Fibroblast of skin of right biceps (primary cell): ENCODE measurements at places on chromosomes 1 and 21.

- DNase-seq = no peak
Measured at GRCh38 chr1:79825551-79825950, 819.0 kb upstream of the ADGRL4 start.

DNA sequence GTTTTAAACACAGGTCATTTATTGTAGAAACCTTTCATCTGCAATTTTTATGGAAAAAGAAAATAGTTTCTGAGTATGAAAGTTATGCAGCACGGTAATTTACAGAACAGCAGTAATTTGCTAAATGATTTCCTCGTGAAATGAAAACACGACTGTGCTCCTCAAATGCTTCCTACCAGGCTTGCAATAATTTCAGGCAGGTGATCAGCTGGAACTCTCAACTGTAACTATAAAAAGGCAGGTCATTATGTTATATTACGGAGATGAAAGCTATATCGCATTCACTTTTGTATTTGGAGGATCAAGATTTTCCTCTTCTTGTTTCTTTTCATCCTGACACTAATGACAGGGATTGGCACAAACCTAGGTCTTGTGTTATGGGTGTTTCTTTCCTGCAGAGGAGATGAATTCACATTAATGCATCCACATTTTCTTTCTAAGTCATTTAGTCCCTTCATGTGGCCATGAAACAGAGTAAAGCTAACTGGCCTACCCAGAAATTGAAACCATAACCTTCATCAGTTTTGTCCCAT, 57.4 kb downstream of the SAMSN1 start:
- DNase-seq = no peak

DNA sequence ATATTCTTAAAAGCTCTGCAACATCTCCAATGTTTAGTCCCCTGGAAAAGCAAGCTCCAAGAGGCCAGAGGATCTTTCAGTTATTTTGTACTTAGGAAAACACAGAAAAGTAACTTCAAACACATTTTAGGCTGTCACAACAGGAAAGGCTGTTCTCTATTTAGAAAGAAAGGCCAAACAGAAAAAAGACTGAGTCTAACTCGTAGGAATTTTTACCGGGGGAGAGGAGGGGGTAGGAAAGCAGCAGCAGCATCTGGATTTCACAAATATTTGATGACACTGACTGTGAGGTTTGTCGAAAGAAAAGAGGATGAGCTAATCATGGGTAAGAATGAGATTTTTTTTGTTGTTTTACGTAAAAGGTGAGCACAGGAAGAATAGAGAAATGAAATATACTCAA, 107.1 kb downstream of the EIF4G3 start:
- DNase-seq = peak; percentile 80

GRCh38 chr1:186438567-186438966, 22.3 kb downstream of the PDC start:
- no peak for DNase-seq

DNA sequence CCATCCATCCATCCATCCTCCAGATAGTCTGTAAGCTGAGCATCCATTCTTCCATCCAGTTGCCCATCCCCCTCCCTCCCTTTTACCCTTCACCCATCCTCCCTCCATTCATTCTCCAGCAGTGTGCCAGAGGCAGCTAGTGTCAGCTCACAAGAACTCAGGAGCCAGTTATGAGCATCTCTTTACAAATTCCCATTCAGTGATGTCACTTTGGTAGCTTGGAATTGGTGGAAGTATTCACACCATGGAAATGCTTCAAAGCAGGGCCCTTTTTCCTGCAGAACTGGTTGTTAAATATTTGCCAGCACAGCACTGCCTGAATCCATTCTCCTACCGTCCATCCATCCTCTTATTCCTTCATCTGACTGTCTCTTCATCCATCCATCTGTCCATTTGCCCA, 72.5 kb downstream of the ARHGEF10L start:
- DNase-seq = peak; percentile 74

DNA sequence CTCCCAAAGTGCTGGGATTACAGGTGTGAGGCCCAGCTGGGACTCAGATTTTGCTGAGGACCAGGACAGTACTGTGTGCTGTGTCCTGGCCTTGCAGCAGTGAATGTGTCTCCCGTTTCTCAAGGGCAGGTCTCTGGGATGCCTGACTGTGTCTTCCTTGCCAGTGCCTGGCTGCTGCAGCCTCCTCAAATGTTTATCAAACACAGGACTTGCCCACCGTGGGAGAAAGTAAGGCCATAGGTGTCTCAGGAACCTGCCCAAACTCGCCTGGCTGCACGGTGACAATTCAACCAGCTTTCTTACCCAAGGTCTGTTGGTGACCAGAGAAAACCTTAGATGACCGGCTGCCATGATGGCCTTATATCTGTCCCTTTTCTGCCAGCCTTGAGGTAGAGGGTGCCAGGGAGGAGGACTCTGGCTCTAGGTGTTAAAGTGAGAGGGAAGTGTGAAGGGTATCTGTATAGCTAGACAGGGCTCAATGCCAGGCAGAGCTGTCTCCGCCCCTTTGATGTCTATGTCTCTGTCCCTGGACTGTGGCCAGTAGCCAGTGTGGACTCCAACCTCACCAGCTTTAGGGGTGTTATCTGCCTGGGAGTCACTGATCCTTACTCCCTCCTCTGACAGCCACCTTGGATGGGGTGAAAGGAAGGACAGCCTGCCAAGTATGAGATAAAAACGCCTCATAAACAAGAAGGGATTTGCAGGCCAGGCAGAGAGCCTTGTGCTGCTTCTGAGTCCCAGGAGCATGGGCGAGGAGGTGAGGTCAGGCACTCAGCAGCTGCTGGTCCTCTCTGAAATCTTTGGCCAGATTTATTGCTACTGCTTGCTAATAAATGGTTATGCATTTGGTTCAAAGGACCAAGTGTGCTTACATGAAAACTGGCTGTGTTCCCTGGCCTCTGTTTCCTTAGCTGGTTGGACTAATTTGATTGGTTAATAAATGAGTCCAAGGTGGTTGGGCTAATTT, 22.3 kb downstream of the IL6R start:
- no peak for DNase-seq

DNA sequence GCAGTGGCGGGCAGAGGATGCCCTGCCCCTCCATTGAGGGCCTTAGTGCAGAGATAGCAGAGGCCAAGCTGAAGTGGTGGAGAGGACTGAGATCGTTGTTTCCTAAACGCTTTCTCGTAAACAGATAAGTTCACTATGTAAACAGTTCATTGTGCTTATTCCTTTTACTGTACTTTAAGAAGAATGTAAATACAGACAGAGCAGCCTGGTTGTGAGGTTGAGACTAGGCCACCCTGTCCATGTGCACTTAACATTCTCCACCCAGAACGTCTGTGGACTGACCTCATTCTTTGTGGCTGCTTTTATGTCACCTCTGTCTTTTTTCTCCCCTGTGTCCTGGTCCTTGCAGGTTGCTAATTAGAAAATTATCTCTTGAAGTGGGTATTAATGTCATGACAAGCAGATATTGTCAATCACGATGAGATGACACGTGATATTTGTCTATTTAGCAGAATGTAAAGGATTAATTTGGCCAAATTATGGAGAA, 8.5 kb downstream of the CENPS start:
- DNase-seq = no peak

GRCh38 chr1:184190616-184191015, 139.1 kb downstream of the TSEN15 start:
- DNase-seq = no peak
